ENCODE measurements at places on chromosomes 11 and 22.

GRCh38 chr11:123474994-123475393, 44.9 kb downstream of the GRAMD1B start:
- no peak for DNase-seq

GRCh38 chr11:16960250-16960649, 54.0 kb downstream of the PLEKHA7 start:
- DNase-seq, result no peak

- DNase-seq, result no peak
These were observed 41.2 kb upstream of the ARL14EP start for GRCh38 chr11:30281476-30282288.

GRCh38 chr22:30294830-30295229, 5.5 kb upstream of the CASTOR1 start:
- DNase-seq, result no peak

DNA sequence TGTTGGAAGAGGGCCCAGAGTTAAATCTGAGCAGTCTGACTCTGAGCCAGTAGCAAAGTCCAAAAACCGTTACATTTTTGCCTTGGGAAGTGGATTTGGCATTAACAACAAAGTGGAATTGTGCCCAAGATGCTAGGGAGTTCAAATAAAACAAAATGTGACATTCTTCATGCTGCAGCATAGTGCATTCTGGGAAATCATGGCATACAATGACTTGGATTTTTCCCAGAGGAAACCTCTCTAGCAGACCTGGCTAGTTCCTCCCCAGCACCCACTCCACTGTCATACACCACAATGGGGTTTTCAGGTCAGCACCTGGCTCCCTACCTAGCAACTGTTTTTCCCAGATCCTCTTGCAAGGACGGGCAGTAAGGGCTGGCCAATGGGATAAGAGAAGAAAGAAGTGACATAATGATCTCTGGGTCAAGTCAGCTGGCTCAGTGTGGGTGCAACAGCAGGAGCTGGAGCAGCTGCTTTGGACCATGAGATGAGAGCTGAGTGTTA, 24.8 kb upstream of the CYB5R3 start:
- no peak for DNase-seq

DNA sequence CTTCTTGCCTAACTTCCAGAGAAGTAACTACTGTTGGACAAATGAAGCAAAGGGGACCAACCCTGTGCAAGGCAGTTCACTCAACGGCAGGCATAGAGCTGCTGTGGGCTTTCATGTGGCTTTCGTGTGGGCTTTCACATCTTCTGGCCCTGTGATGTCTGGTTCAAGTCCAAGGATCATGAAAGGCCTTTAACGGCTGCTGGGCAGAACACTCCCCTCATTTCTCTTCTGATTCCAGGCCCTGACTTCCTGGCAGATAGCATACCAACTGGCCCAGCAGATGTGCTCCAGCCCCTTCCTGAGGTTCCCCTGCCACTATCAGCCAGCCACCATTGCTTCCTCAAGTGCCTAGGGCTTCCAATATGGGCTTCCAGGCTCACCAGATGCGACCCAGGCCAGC, 28.7 kb upstream of the CTR9 start:
- no peak for DNase-seq

DNA sequence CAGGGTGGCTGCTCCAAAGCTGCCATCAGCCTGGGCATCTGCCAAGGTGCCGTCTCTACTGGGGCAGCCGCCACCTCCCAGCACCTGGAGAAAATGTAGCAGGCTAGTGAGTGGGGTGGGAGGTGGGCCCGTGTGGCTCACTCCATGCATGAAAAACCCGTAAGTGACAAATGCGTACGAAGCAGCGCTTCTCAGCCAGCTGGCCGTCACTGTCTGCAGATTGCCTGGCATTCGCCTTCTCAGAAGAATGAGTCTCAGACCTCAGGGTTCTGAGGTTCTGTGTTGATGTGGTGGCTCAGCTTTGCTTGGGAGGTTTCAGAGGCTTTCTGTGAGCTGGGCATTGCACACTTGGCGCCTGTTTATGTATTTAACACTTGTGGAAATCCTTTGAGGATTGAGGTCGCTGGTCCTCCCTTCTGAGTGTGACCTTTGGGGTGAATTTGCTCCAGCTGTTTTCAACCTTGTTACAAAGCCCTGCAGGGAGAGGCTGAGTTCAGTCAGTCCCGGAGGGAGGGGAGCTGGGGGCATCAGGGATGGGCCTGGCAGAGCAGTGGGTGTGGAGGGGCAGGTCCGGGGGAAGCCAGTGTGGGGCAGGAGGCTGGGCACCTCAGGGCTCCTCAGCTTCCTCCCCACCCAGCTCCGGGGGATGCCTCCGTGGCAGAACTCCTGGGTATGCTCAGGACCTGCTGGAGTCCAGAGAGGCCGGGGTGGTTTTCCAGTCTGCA, 977.0 kb downstream of the TBC1D22A start:
- DNase-seq, result no peak

- no peak for DNase-seq
These were observed 631.4 kb upstream of the LUZP2 start for GRCh38 chr11:23865341-23865975.

DNA sequence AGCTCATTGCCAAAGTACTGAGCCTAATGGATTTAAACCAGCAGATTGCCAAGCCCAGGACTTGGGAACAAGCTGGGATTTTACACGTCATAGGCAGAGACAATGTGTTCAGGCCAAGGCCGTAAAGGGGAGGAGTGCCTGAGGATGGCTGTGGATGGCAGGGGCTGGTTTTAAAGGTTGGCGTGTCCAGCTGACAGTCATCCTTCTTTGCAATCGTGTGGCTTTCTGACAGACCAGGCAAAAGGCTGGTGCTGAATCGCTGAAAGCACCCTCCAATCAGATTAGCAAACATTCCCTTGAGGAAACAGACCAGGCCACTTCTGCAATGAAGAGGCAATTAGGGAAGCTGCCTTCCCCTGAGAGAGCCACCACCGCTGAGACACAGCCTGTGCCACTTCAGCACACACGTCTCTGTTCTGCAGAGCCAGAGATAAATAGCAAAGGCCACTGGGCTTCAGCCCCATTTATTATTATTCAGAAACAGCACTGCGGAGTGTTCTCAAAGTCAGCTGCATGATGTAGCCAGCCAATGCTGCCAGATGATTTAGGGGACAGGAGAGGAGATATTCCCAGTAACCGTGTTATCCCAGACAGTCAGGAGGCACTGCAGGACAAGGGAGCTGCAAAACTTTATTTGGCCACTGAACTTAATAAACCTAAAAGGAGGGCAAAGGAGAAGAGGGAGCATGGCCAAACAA, 54.2 kb upstream of the CSNK2A3 start:
- no peak for DNase-seq

GRCh38 chr22:25080855-25081254, 118.8 kb upstream of the CRYBB3 start:
- no peak for DNase-seq

GRCh38 chr11:69286374-69287371, 7.3 kb upstream of the MYEOV start:
- no peak for DNase-seq

DNA sequence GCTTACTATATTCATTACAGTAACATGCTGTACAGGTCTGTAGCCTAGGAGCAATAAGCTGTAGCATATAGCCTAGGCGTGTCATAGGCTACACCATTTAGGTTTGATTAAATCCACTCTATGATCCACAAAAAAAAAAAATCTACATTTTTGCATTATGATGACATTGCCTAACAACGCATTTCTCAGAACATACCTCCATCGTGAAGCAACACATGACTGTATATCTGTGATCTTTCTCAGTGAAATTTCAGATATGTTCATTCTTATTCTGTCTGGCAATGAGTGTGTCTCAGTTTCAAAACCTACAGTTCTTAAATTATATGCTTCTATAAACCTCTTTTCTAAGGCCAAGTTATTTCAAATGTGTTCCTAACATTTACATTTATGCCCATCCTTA, 140.3 kb downstream of the CADM1 start:
- DNase-seq, result no peak

- DNase-seq, result peak; percentile 35
These were observed 21.2 kb downstream of the PTPRJ start for GRCh38 chr11:48001438-48002021.

- DNase-seq, result no peak
These were observed 43.6 kb downstream of the CTSC start for GRCh38 chr11:88293931-88294330.

- DNase-seq, result no peak
These were observed 1684.7 kb upstream of the RAG2 start for GRCh38 chr11:38282718-38283117.

DNA sequence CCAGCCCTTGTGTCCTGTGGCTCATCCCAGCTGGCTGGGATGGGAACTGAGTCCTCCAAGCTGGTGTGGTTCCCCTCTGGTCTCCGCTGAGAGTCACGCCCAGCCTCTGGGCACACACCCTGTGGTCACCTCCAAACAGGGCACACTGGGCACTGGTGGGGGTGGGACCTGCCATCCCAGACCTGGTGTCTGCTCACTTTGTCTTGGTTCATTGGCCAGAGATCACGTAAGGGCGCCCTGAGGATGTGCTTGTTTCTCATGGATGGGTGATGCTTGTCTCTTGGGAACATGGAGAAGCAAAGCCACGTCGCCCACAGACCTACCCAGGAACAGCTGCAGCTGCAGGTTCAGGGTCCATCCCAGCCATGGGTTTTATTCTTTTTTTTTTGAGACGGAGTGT, 43.1 kb downstream of the LRP5 start:
- no peak for DNase-seq

DNA sequence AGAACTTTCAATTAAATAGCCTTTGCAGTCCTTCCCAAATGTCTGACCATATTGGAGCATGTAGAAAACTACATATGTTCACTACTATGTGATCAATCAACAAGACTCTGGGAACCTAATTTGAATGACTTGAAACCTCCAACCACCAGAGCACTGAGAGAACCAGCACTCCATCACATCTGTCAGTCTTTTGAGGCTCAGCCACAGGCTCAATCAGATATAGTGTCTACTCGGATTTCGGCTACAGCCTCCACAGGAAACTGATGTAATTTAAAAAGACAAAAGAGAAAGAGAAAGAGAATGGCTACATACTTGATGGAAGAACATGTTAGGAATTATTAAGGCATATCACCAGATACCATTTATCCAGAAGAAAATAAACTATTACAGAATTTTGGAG, 859.0 kb downstream of the FAM181B start:
- DNase-seq, result no peak

GRCh38 chr11:46251954-46252353, 25.5 kb upstream of the CREB3L1 start:
- no peak for DNase-seq

All from stimulated activated CD4-positive, alpha-beta T cell treated with anti-CD3 and anti-CD28 coated beads, Interleukin-15, amount 100 ng/mL, for 1 hour (primary cell).